Activated CD4-positive, CD25-positive, alpha-beta regulatory T cell treated with anti-CD3 and anti-CD28 coated beads, Interleukin-2, amount 50 U/mL, for 72 hours (primary cell): ENCODE measurements at places on chromosomes 6 and 20.

- no peak for DNase-seq
Observed at GRCh38 chr6:168368066-168368820, 48.7 kb upstream of the DACT2 start.

GRCh38 chr6:28357036-28357435 is 7.3 kb downstream of the ZKSCAN3 start:
- no peak for DNase-seq

DNA sequence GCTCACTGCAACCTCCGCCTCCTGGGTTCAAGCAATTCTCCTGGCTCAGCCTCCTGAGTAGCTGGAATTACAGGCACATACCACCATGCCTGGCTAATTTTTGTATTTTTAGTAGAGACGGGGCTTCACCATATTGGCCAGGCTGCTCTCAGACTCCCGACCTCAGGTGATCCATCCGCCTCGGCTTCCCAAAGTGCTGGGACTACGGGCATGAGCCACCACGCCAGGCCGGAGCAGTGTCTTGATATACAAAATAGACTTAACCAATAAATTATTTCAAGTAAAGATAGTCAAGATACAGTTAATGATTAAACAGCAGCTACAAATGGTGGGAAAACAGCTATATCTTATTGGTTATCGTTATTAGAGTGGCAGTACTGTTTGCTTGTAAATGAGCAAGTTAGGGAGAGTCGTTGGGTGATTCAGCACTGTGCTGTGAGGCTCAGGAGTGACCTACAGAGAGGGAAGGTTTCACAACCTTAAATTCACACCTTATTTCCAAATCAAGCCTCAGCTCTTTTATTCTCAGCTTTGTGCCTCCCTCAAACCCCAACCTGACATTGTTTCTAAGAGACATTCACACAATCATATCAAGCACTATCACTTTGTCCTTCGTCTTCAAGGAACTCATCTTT is 1128.4 kb upstream of the MAP3K7 start:
- DNase-seq = no peak

- DNase-seq = no peak
Observed at GRCh38 chr20:50975701-50976330, 17.2 kb downstream of the MOCS3 start.

- no peak for DNase-seq
Observed at GRCh38 chr6:141364694-141365093, 768.0 kb upstream of the GJE1 start.

DNA sequence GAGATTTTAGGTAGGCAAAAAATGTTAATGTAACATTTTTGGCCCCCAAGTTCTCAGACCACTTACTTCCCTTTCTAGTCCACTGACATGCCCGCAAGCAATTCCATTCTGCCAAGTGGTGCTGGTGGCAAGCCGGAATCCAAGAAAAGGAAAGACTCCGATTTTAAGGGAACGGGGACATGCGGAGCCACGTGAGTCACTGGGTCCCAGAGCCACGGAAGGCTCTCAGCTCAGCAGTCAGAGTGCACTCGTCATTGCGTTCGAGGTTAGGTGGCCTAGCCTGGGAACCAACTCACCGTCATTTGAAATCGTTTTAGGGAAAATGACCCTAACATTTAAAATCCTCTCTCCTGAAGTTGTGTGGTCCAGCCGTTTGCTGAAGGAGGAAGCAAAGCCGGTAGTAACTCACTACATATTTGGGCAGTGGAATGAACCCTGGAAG is 711 bp upstream of the SIRT5 start:
- DNase-seq = no peak

DNA sequence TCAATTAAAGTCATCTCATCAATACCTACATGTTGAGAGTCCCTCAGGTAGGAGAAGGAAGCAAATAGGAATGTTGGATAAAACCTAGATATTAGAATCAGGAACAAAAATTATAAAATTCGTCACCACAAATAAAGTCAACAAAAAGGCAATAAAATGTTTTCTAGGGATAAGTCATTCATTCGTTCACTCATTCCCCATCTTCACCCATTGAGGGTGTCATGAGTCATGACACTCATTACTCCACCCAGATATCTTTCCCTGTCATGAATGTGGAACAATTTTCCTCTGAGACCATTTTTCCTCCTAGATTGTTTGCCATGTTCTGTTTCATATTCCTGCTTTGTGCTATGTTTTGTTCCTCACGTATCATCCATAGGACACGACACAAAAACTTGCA is 50.9 kb upstream of the OLIG3 start:
- DNase-seq = no peak

DNA sequence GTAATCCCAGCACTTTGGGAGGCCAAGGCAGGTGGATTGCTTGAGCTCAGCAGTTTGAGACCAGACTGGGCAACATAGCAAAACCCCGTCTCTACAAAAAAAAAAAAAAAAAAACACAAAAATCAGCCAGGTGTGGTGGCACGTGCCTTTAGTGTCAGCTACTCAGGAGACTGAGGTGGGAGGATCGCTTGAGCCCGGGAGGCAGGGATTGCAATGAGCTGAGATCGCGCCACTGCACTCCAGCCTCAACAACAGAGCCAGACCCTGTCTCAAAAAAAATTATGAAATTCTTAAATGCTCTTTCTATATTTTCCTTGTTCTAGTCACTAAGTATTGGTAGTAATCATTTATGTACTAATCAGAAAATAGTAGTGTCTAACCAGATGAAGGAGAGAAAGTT is 30.6 kb downstream of the SYTL3 start:
- DNase-seq = no peak

DNA sequence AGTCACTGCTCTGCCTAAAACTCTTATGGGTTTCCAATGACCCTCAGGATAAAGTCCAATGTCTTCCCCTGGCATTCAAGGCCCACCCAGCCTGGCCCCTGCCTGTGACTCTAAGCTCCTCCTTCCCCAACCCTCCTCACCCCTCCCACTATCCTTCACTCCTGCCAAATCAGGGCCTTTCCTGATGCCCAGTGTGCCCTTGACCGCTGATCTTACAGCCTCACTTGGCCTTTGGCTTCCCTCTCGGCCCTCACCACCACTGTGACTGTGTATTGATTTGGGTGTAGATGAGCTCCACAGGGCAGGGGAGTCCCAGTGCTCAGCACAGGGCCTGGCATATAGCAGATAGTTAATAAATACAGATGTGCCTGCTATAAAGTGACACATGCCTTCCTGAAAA is 115.7 kb downstream of the TOX2 start:
- no peak for DNase-seq

DNA sequence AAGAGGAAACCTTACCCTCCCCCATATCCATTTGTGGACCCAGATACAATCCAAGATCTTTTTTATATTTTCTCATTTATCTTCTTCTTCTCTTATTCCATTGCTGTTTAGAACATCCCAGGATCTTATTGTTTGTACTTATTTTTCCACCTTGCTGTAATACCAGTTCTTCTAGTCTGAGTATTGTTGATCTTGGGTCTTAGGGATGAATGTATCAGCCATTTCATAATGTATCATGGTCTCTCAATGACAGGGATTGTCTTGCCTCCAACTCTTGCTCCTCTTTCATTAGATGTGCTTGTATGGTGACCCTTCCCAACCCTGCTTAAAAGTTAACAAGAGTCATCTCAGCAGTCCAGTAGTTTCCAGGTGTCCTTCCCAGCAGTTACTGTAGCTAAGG is 63.3 kb downstream of the MAP3K4 start:
- no peak for DNase-seq

GRCh38 chr20:63743210-63743970 is 3.8 kb downstream of the SLC2A4RG start:
- no peak for DNase-seq

- no peak for DNase-seq
Observed at GRCh38 chr6:50116390-50116789, 66.7 kb upstream of the DEFB112 start.

DNA sequence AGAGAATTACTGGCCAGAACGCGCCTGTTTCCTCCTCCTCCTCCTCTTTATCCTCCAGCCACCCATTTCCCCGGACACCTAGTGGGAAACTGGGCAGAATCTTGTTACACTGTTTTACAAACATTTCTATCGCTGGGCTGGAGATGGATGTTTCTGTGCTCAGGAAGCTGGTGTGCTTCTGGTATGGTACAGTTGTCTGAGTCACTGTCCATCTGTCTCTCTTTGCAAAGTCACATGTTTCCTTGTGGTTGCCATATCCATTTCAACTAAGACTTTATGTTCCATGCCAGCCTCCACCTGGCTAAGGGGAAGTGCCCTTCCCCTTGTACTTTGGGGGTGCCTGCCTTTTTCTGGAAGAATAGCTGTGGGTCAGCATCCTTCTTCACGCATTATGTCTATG is 52.9 kb upstream of the SLC22A16 start:
- DNase-seq = no peak

- no peak for DNase-seq
Observed at GRCh38 chr6:10315658-10316372, 99.1 kb downstream of the TFAP2A start.

- no peak for DNase-seq
Observed at GRCh38 chr20:20289331-20289730, 78.6 kb upstream of the INSM1 start.

GRCh38 chr6:170270984-170271593 is 19.8 kb downstream of the DLL1 start:
- no peak for DNase-seq

DNA sequence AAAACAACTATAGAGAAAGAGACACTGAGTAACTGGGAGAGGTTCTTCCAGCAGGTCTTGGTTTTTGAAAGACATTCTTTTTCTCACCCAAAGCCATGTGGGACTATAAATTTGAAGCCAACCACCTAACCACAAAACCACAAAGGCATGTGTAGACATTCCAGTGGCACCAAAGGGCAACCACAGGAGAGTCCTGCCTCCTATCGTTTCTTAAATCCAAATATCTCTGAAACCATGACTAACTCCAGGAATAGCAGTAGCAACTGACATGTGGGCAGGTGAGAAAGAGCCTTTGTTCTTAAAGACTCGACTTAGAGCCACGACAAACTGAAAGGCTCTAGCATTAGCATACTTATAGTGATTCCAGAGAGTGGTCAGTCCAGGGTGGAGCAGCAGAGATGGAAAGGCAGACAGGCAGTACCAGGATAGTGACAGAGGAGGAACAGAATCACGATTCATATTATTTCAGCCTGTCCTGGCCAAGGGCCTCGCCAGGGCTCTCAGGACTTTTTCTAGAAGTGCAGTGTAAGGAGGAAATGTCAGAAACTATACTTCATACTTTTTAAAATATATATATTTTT is 9.4 kb upstream of the COL9A1 start:
- no peak for DNase-seq

DNA sequence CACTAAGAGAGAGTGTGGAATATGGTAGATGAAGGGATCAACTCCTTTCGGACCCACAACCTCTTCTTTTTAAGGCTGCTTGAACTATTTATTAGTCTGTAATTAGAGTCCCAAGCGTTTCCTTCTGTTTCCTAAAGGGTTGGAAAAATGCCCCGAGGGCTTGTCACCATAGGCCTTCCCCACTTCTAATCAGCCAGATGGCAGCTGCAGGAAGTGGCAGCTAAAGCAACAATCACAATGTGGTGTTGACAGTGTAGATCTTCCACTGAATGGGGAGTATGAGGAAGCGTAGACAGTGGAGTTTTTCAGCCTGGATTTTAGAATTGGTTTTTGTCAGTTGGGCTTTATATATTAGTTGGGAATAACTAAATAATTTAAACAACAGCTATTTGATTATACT is 40.6 kb downstream of the SLC35D3 start:
- no peak for DNase-seq

DNA sequence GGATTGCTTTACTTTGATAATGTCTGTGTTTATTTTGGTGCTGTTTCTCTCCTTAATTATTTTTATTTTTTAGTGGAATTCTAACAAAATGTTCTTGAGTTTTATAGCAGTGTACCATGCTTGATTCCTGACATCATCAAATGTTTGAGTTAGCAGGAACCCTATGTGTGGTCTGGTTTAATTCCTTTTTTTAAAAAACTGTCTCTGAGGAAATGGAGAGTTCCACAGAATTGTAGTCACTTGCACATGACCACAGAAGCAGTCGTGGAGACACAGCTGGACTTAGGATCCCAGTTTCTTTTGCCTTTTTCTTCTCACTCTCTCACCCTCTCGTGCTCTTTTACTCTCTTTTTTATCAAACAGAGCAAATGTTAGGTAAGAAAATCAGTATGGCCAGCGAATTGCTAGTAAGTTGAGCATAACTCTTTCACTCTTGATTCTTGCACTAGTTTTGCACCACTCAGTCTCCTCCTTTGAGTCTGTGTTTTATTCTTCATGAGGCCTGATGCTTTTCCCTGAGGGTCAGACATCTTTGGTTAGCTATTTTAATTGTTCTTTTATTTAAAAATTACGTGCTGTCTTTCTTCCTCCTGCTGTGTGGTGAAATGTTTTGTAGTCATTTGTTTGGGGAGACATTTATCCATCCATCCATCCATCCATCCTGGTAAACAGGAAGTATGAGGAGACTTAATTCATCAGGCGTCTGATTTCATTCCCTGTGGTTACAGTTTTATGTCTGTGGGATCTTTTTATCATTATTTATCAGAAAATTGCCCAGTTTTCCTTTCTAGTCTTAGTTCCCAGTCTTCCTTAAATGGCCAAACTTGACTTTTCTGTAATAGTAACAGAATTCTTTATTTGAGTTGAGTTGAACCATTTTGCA is 83.0 kb downstream of the SCAF8 start:
- DNase-seq = no peak

- no peak for DNase-seq
Observed at GRCh38 chr20:17635332-17636244, 46.5 kb downstream of the RRBP1 start.

- DNase-seq = no peak
Observed at GRCh38 chr20:3932681-3933080, 43.5 kb downstream of the PANK2 start.

GRCh38 chr6:114718186-114718585 is 375.4 kb upstream of the HS3ST5 start:
- DNase-seq = no peak

- DNase-seq = no peak
Observed at GRCh38 chr20:24472426-24472825, 3.0 kb downstream of the SYNDIG1 start.

GRCh38 chr6:167212713-167213005 is 54.9 kb upstream of the GPR31 start:
- no peak for DNase-seq

GRCh38 chr6:14968056-14968637 is 277.7 kb upstream of the JARID2 start:
- no peak for DNase-seq

GRCh38 chr6:7723041-7723447 is 2.9 kb upstream of the BMP6 start:
- peak; percentile 56 for DNase-seq
